D721Med (cell line): ENCODE measurements at places on chromosomes 7 and 10.

DNA sequence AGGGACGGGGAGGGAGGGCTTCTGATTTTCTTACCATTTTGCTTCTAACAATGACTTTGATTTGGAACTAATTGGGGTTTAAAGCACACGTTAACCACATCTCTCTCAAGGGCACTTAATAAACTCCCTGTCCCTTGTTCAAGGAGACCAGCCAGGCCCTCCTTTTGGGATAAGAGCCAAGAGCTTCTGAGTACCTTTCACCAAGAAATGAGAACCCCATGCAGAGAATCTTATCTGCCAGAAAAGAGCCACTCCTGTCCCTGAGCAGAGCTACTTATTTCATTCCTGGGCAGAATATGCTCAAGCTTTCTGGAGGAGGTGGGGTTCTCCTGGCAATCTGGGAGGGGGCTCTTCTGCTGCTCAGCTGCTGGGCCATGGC, 574.6 kb downstream of the GALNT17 start:
- DNase-seq = no peak

DNA sequence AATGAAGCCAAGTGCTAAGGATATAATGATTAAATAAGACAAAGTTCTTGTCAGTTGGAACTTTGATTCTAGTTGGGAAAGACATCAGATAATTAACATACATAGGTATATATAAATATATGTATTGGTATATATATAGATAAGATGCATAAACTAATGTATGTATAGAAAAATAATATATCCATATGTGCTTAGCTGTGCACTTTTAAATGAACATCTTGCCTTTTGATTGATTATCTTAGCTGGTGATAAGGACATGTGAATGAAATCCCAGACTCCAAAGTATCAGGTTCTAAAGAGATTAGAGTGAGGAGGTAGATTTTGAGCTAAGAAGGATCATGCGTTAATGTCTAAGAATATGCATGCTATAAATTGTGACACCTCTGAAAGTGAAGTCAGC, 357.6 kb downstream of the GFRA1 start:
- no peak for DNase-seq

DNA sequence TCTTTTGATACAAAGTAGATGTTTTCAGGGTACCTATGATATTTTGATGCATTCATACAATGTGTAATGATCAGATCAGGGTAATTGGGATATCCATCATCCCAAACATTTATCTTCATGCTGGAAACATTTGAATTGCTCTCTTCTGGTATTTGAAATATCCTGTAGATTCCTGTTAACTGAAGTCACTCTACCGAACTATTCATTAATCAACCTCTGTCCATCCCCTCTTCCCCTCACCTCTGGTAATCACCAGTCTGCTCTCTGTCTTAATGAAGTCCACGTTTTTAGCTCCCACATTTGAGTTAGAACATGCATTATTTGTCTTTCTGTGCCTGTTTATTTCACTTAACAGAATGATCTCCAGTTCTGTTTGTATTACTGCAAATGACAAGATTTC, 11.3 kb downstream of the MTG1 start:
- no peak for DNase-seq

DNA sequence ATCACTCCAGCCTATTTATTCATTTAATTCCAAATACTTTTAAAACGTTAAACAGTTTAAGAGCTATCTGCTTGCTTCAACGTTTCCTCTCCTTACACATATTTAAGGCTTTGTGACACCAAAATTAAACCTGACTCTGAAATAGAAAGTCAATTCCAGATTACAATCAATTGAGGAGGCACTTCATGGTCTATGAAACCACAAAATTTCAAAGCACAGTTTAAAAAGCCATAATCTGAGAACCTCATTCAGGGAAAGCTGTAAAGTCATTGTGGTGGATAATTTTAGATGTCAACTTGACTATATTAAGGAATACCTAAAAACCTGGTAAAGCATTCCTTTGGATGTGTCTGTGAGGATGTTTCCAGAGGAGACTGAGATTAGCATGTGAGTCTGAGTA, 6.2 kb downstream of the SNX13 start:
- no peak for DNase-seq

DNA sequence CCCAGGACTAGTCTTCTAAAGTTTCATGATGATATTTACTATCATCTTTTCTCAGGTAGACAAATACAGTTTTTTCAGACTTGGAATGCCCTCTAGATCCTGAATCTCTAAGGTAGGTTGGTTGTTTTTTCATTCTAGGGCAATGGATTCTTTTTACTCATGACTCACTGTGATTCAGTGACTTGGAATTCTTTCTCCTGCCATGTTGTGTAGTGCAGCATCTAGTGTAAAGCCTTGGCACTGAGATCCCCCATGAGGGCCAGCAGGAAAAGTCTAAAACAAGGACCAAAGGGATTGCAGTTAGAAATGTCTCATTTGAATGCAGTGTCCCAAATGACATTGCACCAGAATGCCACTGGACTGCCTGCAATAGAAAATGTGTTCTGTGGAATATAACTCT, 430.4 kb downstream of the NEBL start:
- DNase-seq = no peak

DNA sequence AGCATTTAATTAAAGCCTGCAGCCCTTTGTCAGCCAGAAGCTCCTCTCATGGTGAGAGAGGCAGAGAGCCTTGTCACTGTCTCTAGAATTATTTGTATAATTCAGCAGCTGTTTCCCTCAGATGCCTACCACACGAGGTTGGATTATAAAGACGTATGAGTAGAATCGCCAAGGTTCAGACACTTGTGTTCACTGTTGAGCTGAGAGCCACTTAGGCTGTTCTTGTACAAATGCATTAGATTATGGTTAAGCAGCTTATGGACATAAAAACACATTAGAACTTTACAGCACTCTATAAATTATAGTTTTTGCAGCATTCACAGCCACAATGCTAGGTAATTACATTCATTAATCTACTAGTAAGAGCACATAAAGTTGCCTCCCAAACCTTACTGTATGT, 282.6 kb downstream of the AUTS2 start:
- no peak for DNase-seq

DNA sequence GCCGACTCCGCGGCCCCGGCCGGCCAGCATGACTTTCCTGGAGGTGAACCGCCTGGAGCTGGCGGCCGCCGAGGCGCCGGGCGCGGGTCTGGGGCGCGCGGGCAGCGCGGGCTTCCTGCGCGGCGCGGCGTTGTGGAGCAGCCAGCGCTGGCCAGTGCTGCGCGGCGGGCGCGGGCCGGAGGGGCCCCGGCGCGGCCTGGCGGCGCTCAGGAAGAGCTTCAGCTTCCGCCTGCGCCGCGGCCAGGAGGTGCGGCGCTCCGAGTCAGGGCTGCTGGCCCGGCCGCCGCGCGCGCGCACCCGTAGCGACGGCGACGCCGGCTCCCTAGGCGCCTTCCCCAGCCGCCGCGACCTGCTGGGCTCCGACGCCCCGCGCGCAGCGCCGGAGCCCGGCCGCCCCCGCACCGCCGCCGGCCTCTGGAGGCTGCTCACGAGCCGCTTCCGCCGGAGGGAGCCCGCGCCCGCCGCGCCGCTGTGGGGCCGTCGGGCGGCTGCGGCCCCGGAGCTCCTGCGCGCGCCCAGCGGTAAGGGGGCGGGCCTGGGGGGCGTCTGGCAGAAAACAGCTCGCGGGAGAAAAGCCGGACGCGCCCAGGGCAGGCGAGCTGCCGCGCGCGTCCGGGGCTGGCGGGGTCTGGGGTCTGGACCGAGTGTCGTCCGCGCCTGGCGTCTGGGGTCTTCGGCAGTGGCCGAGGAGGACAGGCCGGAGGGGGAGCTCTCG, 29.0 kb downstream of the AGAP3 start:
- no peak for DNase-seq

DNA sequence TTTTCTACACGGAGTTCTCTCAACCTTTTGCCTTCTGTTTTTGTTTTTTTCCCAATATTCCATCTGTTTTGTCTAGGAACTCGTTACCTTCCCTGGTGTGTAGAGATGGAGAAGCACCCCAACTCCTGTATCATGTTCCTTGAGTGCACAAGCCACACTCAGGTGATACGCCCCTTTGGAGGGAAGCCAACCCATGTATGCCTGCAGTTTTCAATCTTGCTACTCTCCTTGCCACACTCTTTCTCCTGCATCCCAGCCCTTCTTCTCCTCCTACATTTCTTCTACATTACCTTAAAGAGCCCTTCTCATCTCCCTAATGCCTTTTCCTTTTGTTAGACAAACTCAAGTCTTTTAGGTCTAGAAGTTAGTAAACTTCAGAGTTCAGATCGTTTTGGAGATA, 10.2 kb upstream of the SP4 start:
- DNase-seq = no peak

DNA sequence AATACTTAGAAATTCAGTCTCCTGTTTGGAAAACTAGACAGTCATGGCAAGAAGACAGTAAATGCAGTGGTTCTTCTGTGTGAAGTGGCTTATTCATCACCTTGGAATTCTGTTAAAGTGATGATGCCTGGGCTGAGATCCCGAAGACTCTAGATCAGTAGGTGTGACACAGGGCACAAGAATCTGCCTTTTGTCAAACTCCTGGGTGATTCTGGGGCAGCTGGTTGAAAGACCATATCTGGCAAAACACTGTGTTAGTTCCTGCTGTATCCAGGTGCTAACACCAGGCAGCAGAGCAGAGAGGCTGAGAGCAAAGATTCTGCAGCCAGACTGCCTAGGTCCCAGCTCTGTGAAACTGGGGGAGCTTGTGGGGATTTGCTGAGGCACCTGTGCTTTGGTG, 26.5 kb downstream of the MRC1 start:
- DNase-seq = no peak

DNA sequence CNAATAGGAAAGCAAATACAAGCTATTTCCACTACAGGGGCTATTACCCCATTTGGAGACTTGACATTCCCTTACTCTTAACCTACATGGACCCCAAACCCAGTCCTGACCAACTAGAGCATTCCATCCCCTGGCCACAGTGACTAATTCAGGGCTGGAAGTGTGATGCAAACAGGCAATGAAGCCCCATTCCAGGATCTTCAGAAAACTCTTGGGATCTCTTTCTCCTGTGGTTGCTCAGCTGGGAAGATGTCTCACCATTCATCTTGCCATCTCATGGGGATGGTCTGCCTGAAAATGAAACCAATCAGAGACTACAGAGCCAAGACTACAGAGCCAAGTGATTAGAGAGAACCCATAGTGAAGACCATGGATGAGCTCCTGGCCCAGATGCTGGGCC, 206.2 kb downstream of the ZNF365 start:
- no peak for DNase-seq

DNA sequence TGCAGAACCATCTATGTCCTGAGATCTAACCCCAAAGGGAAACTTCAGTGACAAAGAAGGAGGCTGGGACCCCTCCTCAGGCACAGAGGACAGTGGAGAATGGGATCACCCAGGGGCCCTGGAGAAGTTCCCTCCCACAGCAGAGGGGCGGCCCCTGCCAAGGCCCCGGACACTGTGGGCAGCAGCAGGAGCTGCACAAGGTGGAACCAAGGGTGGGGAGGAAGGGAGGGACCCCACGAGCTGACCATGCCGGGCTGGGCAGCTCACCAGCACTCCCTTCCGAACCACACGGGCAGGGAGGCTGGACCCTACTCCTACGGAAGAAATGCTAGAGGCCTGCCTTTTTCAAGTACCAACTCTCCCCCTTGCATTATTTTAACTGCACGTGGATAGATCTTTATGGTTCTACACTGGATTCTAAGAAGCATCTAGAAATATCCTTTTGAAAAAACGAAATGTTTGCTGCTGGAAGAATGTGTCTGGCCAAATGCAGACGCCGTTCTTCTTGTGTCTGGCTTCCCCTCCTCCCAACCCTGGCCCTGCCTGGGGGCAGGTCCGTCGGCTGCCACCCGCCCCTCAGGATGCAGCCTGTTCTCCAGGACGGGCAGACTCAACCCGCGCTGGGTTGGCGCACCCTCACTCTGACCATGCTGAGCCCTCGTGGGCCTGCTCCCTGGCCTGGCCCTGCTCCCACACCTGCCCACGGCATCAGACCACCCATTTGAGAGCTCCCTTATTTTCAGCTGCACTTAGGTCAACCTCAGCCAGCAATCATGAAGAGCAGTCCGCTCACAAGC, 193.9 kb downstream of the TCERG1L start:
- DNase-seq = no peak

GRCh38 chr7:28473571-28474281, 61.4 kb downstream of the CREB5 start:
- DNase-seq = no peak

GRCh38 chr7:27237735-27238334, 4.8 kb upstream of the EVX1 start:
- no peak for DNase-seq

- no peak for DNase-seq
Observed at GRCh38 chr7:46933596-46933995, 648.3 kb downstream of the TNS3 start.

- DNase-seq = no peak
Observed at GRCh38 chr7:21086688-21087087, 300.0 kb upstream of the SP8 start.

DNA sequence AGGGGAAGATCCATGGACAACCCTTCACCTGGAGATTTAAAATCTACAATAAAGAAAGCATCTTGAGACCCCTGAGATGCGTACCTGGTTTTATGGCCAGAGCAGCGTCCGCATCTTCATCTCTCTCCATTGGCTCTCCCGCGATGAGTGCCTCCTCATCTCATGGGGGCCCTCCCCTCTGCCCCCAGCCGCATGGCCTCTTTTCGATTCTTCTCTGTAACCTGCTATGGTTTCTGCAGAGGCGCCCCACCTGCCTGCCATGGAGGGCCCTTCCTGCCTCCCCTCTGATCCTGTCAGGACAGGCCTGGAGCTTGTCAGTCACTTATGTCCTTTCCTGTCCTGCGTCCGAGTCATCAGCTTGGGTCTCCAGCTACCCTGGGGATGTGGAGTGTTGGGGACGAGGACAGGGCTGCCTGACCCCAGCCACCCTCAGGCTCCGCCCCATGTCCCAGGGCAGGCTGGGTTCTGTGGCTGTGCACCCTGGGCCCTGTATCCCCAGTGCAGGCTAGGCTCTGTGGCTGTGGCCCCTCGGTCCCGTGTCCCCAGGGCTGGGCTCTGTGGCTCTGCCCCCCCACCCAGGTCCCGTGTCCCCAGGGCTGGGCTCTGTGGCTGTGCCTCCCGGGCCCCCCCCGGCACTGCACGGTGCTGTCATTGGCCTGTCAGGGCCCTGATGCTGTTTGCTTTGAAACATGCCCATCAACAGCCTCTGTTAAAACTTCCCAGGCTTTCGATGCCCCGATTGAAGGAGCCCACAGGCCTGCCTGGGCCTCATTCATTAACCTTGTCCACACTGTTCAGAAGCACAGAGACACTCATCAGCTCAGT, 99.8 kb downstream of the WDR37 start:
- no peak for DNase-seq

GRCh38 chr7:41881331-41882130, 178.6 kb upstream of the INHBA start:
- DNase-seq = no peak

DNA sequence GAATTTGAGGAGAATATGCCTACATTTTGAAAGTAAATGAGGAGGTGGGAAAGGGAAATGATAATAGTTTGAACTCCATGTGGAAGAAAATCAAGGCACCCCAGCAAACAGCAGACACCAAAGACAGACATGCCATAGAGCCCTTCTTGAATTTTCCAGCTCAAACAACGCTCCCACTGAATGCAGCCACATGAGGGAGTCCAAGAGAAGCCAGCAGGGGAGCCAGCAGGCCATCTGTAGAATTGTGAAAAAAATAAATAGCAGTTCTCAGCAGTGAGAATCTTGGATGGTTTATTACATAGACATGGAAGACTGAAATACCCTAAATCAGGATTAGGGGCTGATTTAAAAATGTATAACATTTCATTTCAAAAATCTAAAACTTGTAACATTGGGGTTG, 1567.3 kb upstream of the LRRTM3 start:
- no peak for DNase-seq

- no peak for DNase-seq
Observed at GRCh38 chr10:85976267-85976793, 390.3 kb downstream of the GRID1 start.

- no peak for DNase-seq
Observed at GRCh38 chr7:156823435-156823834, 69.5 kb downstream of the LMBR1 start.
